Globus pallidus (tissue), 1 donor: ENCODE measurements at places on chromosomes 2 and 18.

GRCh38 chr2:181446985-181447384 is 10.2 kb upstream of the ITGA4 start:
- DNase-seq = no peak

GRCh38 chr2:71602581-71602980 is 149.2 kb downstream of the DYSF start:
- no peak for DNase-seq

- DNase-seq = no peak
Observed at GRCh38 chr2:148719941-148720436, 75.4 kb downstream of the EPC2 start.

GRCh38 chr18:47800756-47801155 is 129.7 kb downstream of the SMAD2 start:
- no peak for DNase-seq

DNA sequence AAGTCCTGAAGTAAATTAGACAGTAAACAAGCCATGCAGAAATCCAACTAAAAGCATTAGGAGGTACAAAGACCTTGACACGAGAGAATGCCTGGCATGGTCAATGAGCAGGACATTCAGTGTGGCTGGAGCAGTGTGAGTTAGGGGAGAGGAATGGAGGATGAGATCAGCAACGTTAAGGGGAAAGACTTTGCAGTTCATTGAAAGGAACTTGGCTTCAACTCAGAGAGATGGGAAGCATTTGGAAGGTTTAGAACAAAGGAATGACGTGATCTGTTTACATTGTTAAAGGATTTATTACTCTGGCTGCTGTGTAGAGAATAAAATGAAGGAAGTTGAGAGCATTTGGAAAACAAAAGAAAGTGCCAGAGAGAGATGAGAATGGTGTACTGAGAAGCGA is 621.3 kb downstream of the XIRP2 start:
- DNase-seq = no peak

DNA sequence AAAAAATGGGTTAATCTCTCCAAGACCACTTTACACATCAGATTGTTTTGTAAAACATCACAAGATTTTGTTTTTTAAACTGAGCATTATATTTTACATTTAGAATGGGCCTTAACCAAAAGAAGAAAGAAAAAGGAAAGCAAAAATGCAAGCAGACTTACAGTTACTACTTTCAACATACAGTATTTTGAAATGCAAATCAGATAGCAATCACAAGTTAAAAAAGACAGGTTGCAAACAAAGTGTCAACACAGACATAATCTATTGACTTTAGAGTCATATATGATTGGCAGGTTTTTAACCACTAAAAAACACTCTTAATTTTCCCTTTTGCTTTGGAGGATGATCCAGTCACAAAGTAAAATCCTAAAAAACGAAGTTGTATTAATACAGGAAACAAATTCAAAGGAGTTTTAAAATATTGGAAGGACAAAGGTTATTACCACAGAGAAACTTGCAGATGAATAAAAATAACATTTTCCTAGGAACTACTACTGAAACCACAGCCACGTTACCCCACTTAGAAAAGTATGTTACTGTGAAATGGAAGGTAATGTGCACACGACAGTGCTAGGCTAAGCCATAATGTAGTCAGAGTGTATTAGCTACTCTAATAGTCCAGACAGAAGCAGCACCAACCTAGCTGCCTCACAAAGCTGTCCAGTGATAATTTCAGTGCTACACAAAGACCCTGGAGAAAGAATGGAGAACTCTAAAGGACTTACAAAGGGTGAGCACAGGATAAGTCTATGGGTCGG is 22.9 kb downstream of the DARS1 start:
- DNase-seq = no peak

DNA sequence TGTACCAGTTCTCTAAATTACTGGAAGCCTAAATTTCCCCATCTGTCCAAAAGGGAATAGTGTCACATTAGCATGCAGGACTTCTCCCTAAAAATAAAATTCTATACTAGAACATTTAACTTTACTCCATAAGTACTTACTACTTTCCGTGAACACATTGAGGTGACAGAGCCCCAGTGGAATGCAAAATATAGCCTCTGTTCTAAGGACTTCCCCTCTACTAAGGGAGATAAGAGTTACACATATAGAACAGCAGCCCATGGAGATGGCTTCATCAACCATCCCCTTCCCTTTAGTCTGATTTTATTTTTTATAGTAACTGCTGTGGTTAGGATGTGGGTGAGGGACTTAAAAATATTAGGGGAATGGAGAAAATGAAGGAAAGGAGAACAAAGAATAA is 68.9 kb upstream of the STPG4 start:
- no peak for DNase-seq

DNA sequence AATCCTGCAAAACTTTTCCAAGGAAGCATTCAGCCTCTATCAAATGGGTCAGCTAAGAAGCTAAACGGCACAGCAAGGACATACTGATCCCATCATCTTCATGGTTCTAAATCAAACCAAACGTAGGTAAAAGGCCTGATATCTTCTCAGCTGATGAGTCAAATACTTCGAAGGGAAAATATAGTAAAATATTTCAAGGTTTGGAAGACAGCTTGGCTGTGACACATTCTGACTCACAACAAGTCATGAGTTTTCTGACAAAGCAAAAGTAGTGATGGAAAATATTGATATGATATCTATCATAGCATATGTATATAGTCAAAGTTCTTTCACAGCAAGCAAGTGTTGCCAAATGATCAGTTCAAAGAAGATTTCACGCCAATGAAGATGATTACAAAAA is 31.5 kb downstream of the DOCK10 start:
- no peak for DNase-seq

GRCh38 chr18:23828426-23828825 is 139.2 kb downstream of the LAMA3 start:
- no peak for DNase-seq

DNA sequence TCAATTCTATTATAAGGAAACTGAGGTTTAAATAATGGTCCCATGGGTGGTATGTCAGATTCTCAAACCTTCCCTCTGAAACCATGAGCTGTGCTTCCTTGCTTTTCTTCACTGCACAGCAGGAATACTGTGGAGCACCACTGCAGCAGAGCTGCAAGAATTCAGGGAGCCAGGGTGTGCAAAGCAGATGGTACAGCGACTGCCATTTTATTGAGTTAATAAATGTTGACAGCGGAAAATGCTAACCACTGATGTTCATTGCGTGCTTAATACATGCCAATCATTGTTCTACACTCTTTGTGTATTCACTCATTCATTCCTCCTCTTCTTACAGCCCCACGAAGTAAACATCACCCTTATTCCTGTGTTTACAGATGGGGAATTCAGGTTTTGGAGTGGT is 152.2 kb upstream of the THSD7B start:
- no peak for DNase-seq

- no peak for DNase-seq
Observed at GRCh38 chr2:203871371-203871983, 3.9 kb downstream of the CTLA4 start.

GRCh38 chr2:137250401-137250800 is 485.1 kb downstream of the THSD7B start:
- DNase-seq = no peak

GRCh38 chr18:54873884-54874255 is 45.6 kb downstream of the RAB27B start:
- no peak for DNase-seq
